ENCODE measurements at places on chromosomes 7 and 10.

DNA sequence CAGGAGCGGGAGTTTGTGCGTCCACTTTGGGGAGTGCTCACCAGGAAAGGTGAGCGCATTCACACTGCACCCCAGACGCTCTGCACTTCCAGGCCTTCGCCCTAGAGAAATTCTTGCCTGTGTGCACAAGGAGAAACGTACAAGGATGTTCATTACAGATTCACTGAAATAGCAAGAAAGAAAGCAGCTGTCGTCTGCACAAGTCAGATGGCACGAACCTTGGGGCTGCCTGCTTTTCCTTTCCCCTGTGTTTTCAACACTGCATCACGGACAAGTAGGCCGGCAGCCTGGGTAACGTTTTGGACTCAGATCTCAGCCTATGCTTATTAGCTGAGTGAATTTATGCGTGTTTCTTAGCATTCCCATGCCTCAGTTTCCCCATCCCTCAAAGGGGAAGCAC lies 546.8 kb upstream of the FOXK1 start:
- no peak for DNase-seq

GRCh38 chr7:74253331-74253730 lies 868 bp downstream of the RFC2 start:
- no peak for DNase-seq

- peak; percentile 92 for DNase-seq
Measured at GRCh38 chr7:44615149-44615611, 8.8 kb downstream of the OGDH start.

DNA sequence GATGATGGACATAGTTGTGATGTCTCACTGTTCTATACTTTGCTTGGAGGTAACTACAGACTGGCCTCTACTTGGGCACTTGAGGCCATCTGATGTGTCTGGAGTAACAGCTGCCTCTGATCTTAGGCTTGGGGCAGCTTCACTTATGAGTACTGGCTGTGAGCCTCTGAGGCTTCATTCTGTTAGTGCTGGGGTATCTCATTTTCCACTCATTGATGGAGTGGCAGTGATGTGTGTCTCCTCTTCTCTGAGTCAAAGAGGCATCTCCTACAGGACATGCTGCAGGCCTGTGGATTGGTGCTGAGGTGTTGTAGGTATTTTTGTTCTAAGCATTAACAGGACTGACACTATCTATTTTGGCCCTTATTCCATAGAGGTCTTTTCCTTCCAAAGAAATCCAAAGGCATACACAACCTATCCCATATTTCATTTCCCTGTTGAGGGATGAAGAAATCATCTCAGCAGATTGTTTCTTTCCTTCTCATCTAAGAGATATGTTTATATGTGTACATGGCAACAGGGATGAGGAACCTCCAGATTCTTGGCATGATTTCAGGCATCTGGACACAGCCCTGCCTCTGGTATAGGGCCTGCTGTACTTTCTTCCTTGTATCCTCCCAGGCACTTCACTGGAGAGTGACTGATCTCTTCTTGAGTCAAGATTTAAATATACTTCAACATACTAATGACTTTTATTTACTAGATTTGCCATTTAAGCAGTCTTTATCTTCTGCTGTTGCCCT lies 65.7 kb upstream of the NOBOX start:
- no peak for DNase-seq

DNA sequence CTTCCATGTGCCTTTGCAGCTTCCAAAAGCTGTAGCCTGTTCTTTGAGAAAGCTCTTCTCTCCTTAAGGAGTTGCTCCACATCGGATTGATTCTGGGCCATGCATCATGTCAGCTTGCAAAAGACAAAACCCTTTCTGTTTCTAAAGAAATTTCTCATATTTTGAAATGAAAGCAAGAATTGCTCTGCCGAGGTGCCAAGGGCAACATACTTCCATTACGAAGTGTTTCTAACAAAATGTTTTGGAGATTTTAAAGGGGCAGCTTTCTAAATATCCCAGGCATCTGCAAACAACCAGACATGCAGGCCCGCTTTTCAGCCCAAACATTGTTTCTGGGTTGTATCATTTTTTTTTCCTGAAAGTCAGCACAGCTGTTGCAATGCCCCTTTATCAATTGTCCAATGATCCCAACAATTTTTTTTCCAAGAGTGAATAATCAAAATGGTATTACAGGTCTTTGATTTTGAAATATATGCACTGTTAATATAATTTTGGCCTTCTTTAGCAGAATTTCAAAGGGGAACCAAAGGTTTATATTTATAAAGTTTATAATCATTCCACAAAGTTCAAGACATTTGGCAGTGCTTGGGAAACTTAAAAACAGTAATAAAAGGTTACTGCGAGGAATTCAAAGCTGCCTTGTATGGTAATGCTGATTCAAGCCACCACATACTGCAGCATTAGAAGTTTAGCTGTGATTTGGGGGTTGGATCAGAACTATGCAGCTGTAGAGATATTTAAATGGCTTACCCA lies 61.0 kb downstream of the TES start:
- DNase-seq, result no peak

DNA sequence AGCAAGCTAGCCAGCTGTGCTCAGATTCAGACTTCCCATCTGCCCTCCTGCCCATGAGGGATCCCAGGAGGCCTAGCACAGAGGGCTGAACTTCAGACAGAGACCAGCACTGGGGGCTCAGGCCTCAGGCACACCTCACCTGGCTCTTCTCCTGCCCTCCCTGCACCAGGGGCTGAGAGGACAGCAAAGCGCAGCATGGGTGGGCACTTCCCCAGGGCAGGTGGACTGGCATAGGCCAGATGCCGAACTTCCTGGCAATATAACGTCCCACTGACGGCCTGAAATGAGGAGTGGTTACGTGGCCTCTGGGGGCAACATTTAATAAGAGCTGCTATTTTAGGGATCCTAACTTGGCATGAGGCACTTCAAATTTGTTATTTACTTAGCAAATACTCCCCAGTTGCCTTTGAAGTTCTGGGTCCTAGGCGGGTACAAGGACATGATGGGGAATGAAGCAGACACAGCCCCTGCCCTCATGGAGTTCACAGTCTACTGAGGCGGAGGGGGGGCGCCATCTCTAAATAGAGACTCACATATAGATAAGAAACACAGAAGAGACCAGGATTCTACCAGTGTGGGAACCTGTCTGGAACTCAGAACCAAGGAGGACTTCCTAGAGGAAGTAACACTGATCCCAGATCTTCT lies 101.8 kb upstream of the ZMIZ1 start:
- DNase-seq, result no peak

DNA sequence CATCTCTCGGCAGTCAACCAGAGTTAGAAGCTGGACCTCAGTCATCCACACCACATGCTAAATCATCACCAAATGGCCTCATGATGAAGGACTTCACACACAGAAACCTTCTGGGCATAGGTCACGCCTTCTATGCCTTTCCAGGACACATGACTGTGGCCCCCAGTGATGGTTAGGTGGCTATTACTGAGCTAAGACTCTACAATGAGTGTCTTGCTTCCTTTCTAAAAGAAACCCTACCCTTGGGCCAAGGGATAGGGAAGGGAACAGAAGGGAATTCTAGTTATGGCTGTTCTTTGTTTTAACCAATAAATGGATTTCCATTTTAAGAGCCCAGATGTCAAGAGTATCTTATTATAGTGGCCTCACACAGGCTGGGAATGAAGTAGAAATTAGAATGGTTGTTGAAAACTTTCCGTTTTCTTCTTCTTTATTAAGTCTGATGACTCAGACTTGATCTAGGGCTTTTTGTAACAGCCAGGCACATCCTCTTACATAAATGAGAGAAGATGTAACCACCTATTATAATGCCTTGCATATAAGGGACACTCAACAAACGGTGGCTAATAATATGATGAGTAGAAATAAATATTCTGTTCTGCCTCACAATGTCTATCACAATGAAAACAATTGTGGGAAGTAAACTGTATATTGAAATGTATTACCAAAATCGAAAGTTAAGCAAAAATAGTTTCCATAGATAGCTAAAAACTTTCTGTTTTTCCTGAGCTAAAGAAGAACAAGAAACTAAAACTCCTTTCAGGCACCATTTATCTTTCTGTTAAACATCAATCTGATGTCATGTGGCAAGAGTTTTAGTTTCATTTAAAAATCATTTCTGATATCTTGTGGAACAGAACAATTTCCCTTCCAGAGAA lies 62.5 kb upstream of the TOMM7 start:
- DNase-seq, result peak; percentile 84

DNA sequence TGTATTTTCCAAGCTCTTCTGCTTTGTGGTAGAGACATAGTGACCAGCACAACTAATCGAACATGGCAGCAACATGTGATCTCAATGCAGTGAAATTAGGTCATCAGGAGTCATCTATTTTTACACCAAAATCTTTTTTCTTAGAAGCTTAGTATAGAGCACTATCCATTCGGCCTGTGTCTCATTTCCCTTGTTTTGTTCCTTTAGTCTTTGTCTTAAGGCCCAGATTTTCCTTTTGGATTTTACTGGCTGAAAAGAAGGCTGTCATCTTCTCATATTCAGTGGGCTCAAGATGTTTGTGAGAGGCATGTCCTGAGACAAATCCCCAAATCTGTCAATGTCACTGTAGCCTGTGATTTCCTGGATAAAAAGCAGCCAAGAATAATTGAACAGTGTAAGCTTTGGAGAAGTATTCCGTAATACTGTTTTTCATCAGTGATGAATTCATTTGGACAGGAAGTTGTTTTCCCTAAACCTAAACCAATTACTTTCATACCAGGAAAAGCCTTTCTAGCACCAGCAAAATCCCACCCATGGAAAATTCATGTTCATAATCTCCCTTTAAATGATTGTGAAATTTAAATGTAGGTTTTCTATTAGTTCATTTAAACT lies 55.2 kb downstream of the MAGI2 start:
- no peak for DNase-seq

Data from inflammatory macrophage treated with lipopolysaccharide for 4 hours (primary cell).